ENCODE measurements at places on chromosomes 4 and X.

- no peak for DNase-seq
Measured at GRCh38 chr4:101695176-101695575, 95.4 kb upstream of the BANK1 start.

GRCh38 chrX:95945528-95945927 lies 739.1 kb upstream of the DIAPH2 start:
- no peak for DNase-seq

DNA sequence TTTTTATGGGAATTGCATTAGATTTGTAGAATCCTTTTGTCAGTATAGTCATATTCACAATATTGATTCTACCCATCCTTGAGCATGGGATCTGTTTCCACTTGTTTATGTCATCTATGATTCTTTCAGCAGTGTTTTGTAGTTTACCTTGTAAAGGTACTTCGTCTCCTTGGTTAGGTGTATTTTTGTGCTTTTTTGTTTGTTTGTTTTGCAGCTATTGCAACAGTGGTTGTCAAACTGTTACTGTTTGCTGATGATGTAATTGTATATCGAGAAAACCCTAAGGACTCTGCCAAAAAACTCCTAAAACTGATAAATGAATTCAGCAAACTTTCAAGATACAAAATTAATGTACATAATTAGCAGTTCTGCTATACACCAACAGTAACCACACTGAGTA lies 127.9 kb upstream of the AR start:
- DNase-seq: no peak

DNA sequence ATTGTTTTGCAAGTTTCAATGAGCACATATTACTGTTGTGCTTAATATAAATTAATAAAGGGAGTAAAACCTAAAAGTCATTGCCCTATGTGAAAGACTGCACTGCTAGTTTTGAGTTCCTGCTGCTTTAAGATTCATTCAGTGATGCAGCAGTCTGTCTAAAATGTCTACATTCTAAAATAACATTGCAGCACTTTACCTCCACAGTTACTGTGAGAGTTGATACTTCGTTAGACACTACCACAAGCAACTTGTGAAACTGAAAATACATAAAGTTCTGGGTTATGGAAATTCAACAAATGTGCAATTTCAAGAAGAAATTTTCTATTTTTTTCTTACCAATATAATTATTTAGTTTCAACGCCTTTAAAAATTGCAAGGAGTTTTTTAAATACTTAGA lies 1175.2 kb upstream of the DIAPH2 start:
- no peak for DNase-seq

DNA sequence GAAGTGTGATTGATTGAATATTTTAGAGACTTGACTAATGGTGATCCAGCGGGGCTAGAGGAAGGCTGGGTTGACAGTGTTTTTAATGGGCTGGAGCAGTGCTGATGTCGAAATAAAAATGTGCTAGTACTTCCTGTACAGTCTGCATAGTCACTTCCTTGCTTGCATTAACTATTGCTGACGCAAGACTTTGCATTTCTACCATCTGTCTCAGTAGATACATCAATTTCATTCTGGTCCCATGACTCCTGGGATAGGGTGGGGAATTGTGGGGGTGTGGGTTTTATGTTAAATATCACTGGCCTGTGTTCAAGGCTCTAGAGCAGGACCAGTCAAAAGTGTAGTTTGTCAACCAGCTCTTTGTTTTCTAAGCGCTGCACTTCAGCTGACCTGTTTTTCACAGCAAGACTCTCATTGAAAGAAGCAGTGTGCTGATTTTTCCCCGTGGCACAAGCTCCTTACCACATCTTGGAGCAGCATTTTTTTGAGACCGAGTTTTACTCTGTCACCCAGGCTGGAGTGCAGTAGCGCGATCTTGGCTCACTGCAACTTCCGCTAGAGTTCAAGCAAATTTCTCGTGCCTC lies 35.2 kb upstream of the PHEX start:
- no peak for DNase-seq

DNA sequence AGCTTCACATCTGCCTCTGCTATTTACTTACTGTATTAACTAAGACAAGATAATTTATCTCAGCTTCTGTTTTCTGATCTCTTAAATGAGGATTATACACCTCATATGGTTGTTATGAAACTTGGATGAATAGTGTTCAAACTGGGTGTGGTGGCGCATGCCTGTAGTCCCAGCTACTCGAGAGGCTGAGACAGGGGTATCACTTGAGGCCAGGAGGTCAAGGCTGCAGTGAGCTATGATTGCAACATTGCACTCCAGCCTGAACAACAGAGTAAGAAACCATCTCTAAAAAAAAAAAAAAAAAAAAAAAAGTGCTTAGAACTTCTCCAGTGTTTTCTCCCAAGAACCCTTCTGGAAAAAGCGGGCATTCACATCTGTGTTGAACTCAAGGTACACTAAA lies 19.8 kb upstream of the KLF3 start:
- no peak for DNase-seq

- no peak for DNase-seq
Measured at GRCh38 chr4:4787421-4787820, 72.0 kb upstream of the MSX1 start.

DNA sequence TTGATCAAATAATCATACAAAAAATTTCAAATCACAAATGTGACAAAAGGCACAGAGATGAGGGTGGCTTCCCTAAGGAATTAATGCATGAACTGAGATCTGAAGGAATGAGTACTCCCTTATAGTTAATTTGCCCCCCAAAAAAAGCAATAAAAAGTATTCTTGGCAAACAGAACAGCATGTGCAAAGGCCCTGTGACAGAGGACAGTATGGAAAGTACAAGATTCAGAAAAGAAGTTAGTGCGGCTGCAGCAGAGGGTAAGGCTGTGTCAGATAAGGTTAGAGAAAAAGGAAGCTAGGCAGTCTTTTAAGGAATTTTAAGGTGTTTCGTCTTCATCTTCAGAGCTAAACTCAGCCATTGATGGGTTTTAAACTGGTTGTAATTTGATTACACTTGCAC lies 7.4 kb downstream of the DDX60L start:
- DNase-seq: no peak

- no peak for DNase-seq
Measured at GRCh38 chr4:147108409-147108808, 162.7 kb upstream of the TTC29 start.

- DNase-seq: no peak
Measured at GRCh38 chr4:184838249-184839074, 12.7 kb upstream of the ACSL1 start.

GRCh38 chr4:99099311-99099710 lies 10.7 kb upstream of the ADH5 start:
- no peak for DNase-seq

GRCh38 chrX:14497184-14497666 lies 32.1 kb upstream of the GLRA2 start:
- peak; percentile 1 for DNase-seq

DNA sequence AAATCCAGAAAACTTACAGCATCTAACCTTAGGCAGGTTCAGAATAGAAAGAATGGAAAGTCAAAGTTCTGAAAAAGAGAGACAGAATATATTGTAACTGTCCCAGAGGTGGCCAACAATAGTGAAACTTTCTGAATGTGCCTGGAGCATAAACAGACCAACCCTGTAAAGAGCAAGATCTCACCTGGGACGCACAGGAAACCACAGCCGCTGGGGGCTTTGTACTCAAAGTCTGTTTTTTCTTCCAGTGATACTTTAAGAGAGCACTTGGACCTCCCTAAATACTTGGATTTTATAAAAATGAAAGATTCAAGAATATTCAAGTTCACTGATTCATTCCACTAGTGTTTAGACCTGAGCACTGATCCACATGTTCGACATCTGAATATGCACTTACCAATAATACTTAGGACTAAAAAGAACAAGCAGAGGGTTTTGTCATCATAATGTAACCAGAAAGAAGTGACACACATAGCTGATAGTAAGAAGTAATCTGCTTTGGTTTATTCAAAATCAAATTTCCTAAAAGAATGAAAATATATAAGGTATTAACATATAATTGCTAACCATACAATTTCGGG lies 35.3 kb downstream of the ARAP2 start:
- DNase-seq: no peak

DNA sequence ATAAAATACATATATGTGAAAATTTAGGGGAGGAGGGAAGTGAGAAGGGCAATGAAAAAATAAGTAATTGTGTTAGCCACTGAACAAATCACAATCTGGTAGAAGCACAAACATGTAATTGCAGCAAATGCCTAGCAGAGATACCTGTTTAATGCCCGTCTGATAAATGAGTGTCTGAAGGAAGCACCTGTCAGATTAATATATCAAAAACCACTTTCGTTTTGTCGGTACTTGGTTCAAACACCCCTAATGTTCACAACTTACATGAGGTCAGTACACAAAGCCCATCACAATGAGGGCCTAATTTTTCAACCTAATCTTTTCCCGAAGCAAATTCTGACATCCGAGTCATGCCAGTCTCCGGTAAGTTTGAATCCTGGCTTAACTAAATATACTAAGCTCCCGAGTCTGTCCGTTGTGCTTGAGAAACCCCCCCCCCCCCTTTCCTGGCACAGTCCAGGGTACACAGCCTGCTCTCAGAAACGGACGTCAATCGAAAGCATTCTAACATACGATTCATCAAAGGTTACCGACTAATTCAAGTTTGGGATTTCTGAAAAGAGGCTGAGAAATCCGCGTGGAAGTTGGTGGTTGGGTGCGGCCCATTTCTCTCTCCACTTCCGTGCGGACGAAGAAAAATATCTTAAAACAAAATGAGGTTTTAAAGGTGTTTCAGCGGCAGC lies 758 bp downstream of the SDAD1 start:
- DNase-seq: no peak

DNA sequence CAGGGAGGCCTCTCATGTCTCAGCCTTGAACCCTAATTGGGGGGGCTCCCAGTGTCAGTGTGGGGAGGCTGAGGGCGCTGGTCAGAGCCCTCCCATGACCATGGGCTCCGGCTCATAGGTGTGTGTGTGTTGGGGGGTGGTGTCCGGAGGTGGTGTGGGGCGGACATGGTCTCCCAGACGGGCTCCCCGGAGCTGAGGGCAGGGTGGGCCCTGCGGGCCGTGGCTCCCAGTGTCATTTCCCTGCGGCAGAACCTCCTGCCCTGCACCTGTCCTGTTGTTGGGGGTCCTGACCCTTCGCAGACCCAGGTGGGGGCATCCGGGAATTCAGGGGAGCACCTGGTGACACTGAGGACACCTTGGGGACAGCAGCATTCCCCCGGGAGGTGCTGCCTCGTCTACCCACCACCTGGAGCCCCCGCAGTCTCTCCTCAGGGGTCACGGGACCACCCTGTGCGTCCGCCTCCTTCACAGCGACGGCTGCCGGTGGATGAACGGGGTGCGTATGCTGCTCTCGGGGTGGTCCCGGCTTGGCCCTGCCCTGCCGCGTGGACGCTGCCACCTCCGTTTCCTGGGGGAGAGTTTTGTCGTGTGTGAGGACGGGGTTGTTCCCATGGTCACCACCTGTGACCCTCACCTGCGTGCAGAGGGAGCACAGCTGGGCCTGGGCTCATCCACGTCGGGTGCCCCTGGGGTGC lies 14.5 kb upstream of the GTPBP6 start:
- no peak for DNase-seq
